Kidney epithelial cell (primary cell): ENCODE measurements at places on chromosomes 1 and 21. TPM values are rescaled to one million over a fixed set of nuclear protein-coding genes. Genes with fewer than 3 reads are reported as not detected.

Gene LIN28A
- not detected in 2 replicates for total RNA-seq

Gene LCE2C
- total RNA-seq, result not detected in 2 replicates

Gene ADAMTSL4
- total RNA-seq, result 0.46 and 1.7 TPM in 2 replicates

Gene KCNK2
- total RNA-seq, result not detected in 2 replicates

Gene KAZN
- total RNA-seq, result 2.8 and 6.4 TPM in 2 replicates

DNA sequence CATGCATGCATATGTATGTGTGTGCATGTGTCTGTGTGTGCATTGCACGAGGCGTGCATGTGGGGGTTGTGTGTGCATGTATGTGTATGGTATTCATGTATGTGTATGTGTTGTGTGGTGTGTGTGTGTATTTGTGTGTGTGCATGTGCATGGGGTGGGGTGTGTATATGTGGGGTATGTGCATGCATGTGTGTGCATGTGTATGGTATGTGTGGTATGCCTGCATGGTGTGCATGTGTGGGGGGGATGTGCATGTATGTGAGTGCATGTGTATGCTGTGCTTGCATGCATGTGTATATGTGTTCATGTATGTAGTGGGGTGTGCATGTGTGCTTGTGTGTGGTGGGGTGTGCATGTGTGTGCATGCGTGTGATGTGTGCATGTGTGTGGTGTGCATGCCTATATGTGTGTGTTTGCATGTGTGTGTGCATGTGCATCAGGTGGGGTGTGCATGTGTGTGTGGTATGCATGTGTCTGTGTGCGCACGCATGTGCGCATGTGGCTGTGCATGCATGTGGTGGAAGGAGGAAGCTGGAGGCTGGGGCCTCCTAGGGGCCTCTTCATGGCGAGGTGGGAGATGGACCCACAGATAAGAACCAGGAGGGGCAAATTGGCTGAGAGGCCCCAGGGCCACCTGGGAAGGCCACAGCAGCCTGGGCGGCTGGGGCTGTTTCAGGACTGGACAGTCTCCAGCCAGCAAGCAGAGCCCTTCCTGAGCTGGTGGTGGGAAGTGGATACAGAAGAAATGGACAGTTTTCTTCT lies 35.9 kb upstream of the ARF1 start:
- DNase-seq, result no peak

GRCh38 chr1:157103268-157103667 lies 3.7 kb upstream of the ETV3L start:
- no peak for DNase-seq

GRCh38 chr1:207218512-207219362 lies 102.7 kb upstream of the CD55 start:
- no peak for DNase-seq

GRCh38 chr1:154344977-154345837 lies 19.9 kb downstream of the ATP8B2 start:
- DNase-seq, result no peak

DNA sequence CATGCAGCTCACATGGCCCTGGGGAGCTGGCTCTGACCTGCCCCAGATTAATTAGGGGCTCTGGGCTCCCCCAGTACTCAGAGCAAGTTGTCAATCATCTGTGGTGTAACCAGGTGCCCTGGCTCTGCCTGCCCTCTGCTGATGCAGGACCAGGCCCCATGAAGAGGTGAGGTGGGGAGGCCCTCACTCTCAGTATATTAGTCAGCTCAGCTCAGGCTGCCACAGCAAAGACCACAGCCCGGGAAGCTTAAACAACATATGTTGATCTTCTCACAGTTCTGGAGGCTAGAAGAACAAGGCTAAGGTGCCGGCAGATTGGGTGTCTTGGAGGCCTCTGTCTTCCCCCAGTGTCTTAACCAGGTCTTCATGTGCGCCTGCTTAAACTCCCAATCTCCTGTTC lies 66.5 kb downstream of the FCRL5 start:
- DNase-seq, result no peak

DNA sequence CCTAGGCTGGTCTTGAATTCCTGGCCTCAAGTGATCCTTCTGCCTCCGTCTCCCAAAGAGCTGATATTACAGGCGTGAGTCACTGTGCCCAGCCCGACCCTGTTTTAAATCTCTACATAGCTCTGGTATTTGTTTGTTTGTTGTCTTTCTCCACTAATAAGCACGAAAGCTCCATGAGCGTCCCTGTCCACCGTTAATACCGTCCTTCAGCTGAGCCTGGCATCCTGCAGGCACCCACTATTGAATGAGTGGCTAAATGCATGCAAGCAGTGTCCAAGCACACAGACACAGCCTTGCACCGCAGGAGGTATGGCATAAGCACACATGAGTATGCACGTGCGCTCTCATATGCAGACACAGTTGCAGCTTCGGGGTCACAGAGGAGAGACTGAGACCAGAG lies 4.5 kb upstream of the COL16A1 start:
- DNase-seq, result no peak

DNA sequence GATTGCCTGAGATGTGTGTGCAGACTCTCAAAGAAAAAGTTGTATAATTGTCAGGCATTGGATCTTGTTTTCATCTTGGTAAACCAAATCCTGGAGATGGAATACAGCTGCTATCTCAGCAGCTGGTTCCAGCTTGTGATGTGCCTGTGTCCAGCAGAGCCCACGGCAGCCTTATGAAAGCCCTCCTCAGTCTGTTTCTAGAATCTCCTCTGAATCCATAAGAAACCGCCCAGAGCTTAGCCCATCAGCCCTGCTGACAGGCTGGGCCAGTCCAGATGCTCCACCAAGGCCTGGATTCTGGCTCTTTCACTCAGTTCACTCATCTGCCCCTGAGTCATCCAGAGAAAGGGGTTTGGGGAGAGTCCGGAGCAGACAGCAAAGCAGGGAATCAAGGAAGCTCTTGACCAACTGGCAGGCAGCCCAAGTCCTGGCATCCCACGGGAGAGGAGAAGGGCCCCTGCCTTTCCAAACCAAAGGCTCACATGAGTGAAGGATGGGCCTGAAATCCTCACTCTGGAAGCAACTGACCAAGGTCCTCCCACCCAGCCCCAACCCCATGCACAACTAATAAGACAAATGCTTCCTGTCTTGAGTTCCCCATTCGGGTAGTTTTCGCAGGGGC lies 45.7 kb downstream of the NAV1 start:
- DNase-seq, result no peak

DNA sequence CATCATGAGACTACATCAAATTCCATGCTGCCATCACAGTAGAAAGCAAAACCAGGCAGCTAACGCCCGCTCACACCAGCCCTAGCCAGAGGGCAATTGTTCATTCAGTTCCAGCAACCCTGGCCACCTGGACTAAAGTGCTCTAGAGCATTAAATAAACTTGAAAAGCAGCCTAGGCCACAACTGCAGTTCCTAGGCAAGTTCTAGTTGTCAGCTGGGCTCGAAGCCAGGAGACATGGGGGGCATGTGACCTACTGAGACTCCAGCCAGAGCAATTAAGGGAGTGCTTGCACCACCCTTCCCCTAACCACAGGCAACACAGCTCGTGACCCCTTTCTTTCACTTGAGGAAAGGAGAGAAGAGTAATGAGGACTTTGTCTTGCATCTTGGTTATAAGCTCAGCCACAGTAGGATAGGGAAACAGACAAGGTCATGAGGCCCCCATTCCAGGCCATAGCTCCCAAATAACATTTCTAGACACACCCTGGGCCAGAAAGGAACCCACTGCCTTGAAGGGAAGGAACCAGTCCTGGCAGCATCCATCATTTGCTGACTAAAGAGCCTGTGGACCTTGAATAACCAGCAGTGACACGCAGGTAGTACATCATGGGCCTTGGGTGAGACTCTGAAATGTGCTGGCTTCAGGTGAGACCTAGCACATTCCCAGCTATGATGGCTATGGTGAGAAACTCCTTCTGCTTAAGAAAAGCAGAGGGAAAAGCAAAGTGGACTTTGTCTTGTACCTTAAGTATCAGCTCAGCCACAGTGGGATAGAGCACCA lies 77.0 kb downstream of the ZZZ3 start:
- DNase-seq, result peak; percentile 35

- DNase-seq, result peak; percentile 4
Observed at GRCh38 chr1:50658459-50659076, 235.3 kb upstream of the DMRTA2 start.

- DNase-seq, result no peak
Observed at GRCh38 chr1:206955476-206956451, 9.5 kb upstream of the PIGR start.

GRCh38 chr1:9822490-9822889 lies 1.3 kb downstream of the CLSTN1 start:
- no peak for DNase-seq

GRCh38 chr1:210490781-210491180 lies 162.1 kb downstream of the HHAT start:
- no peak for DNase-seq
